ENCODE measurements at places on chromosomes 11 and 22. TPM values are rescaled to one million over a fixed set of nuclear protein-coding genes. Genes with fewer than 3 reads are reported as not detected.

The OR9Q1 gene
- not detected for total RNA-seq

The POU2F3 gene
- total RNA-seq, result 0.41 TPM

The BAIAP2L2 gene
- total RNA-seq, result under 0.01 TPM

The NRIP3 gene
- total RNA-seq, result 24.9 TPM

The KRTAP5-7 gene
- total RNA-seq, result under 0.01 TPM

The FOXRED2 gene
- 11.0 TPM for total RNA-seq

The TMEM191B gene
- 1.6 TPM for total RNA-seq

The TIMM10B gene
- 21.2 TPM for total RNA-seq

The SPON1 gene
- total RNA-seq, result 33.4 TPM

The TLCD5 gene
- 16.3 TPM for total RNA-seq

The SLC22A25 gene
- not detected for total RNA-seq

The OR51B4 gene
- total RNA-seq, result 0.41 TPM

The CBX7 gene
- 6.1 TPM for total RNA-seq

The GVQW3 gene
- 16.3 TPM for total RNA-seq

The PATE2 gene
- 0.82 TPM for total RNA-seq

The SEPTIN5 gene
- 132 TPM for total RNA-seq

The RAB38 gene
- total RNA-seq, result under 0.01 TPM

The CCDC117 gene
- 27.3 TPM for total RNA-seq

The VWCE gene
- total RNA-seq, result 2.0 TPM

The GAL3ST1 gene
- total RNA-seq, result 1.2 TPM

The GRM5 gene
- total RNA-seq, result 149 TPM

The CNGA4 gene
- 0.41 TPM for total RNA-seq

The TIGD3 gene
- 5.3 TPM for total RNA-seq

The MAPK8IP2 gene
- total RNA-seq, result 60.3 TPM

The SMTNL1 gene
- not detected for total RNA-seq

The UBQLN3 gene
- total RNA-seq, result under 0.01 TPM
